ENCODE measurements at places on chromosomes 4 and X.

DNA sequence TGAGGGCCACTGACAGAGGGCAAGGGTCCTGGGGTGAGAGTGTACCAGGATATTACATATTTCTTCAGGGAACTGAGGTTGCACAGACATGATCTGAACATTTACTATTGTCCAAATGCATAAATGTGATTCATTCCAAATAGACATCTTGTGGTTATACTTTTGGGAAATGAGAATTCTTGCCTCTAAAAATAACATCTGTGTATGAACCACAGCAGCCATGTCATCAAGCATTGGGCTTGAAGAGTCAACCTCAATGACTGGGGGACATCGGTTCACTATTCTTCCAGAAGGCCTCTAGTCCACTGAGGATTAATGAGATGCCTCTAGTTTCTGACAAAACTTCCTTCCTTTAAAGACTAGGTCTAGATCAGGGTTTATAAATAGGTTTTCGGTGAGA, 193.1 kb upstream of the GPC4 start:
- no peak for DNase-seq

- DNase-seq = no peak
Observed at GRCh38 chr4:15162465-15163283, 160.4 kb downstream of the CPEB2 start.

DNA sequence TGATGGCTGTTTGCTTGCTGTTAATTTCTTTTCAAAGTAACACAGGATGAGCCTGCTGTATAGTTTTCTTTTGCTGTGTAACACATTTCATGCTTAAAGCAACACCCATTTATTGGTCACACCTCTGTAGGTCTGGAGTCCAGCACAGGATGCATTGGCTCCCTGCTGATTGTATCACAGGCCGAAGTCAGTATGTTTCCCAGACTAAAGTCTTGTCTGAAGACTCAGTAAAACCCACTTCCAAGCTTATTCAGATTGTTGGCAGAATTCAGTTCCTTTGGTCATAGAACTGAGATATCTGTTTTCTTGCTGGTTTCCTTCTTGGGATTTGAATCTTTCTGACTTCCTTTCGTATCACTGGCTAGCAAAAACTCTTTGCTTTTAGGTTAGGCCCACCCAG, 54.3 kb downstream of the LRP2BP start:
- DNase-seq = no peak

- no peak for DNase-seq
Observed at GRCh38 chrX:69120476-69120875, 44.8 kb downstream of the PJA1 start.

DNA sequence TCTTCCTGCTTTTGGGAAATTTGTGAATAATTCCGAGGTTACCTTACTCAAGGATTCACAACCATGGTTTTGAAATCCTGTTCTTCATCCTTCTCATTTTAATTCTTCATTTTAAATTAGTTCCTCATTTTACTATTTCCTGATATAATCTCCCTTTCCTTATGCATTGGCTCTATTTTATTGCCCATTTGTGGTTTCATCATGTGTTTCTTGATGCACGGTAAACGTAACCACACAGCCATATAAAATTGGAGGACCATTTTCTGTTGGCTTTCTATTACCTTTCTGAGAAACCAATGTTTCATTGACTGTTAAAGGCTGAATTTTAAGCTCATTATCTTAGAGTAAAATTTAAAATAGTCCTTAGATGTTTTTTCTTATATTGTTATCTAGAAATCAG, 100.3 kb upstream of the NDST4 start:
- no peak for DNase-seq

GRCh38 chrX:77442728-77443127, 4.5 kb upstream of the FGF16 start:
- DNase-seq = no peak

- no peak for DNase-seq
Observed at GRCh38 chr4:97153042-97153441, 990.2 kb downstream of the STPG2 start.

DNA sequence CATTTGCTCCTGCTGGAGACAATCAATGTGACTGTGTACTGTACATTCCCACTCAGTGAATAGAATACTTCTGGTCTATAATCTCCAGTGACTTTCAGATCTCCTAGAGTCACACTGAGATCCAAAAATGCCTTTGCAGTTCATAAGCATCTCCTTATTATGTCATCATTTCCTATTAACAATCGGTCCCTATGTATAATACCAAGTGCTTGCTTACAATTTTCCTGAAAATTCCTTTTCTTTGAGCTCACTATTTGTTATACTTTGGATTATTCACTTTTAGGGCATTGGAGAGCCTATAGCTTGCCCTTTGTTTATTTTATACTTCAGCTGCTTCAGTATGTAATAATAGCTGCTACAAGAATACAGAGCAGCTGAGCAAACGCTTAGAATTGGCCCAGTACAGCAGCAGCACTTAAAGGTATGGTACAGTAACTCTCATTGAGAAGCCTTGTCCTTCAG, 313.0 kb downstream of the DCTD start:
- DNase-seq = no peak

DNA sequence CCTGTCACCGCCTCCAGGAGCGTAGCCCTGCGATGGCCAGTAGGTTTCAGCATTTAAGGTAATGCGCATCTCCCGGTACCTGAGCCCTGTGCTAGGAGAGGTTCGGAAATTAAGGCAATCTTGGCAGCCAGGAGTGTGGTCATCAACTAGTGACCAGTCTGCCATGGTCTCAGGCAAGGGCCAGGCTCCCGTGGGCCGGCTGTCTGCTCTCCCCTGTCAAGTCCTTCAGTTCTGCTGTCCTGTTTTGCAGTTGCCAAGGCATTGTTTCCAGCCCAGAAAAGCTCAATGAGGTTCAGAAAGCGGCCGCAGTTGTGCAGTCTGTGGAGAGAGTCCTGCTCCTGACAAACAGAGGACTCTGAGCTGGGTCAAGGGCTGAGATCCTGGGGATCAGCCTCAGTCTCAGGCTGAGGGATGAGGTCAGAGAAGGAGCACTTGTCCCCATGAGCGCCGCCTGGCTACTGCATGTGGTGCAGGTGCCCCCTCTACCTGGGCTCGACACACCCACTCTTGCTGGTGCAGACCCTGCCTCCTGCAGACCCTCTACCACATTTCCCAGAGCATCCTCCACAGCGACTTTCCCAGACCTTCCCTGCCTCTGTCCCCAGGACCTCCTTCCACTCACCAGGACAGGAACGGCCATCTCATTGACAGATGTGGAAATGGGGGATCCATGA, 53.4 kb upstream of the PSAPL1 start:
- DNase-seq = no peak

GRCh38 chrX:133440081-133440796, 24.9 kb upstream of the GPC4 start:
- no peak for DNase-seq

DNA sequence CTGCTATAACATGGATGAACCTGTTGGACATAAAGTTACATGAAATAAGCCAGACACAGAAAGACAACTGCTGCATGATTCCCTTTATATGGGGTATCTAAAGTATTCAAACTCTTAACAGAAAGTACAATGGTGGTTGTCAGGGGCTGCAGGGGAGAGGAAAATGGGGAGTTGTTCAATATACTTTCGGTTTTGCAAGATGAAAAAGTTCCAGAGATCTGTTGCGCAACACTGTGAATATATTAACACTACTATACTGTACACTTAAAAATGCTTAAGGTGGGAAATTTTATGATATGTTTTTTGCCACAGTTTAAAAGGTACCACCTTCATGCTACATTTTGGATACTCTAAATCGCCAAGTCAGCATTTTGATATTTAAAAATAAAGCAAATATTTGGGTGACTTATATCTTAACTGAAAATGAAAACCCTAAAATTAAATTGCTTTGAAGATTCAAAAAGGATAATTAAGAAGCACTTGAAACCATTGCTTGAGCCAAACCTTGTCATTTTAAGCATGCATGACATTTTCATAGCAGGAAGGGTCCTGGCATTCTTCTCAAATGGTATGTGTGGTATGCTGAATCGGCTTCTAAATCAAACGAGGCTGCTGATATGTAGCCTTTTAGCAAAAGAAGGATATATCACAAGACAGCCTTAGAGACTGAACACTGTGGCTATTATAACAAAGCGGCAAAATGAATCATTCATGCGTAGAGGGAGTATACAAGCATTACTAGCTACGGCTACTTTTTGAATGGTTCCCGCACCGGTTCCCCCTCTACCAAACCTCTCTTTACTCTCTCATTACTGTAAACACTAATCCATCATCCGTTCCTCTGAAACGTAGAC, 607.1 kb upstream of the DIPK2B start:
- DNase-seq = no peak

GRCh38 chr4:122827258-122827878, 737 bp downstream of the FGF2 start:
- peak; percentile 48 for DNase-seq

- DNase-seq = no peak
Observed at GRCh38 chr4:124055896-124056295, 656.6 kb downstream of the ANKRD50 start.

GRCh38 chr4:40003986-40004385, 26.3 kb upstream of the PDS5A start:
- no peak for DNase-seq

- DNase-seq = no peak
Observed at GRCh38 chr4:110197529-110198042, 829 bp downstream of the ELOVL6 start.

GRCh38 chr4:138663883-138664282, 351.7 kb upstream of the NOCT start:
- no peak for DNase-seq

- no peak for DNase-seq
Observed at GRCh38 chr4:98529970-98530569, 128.3 kb downstream of the TSPAN5 start.

GRCh38 chrX:2542826-2543521, 42.2 kb upstream of the DHRSX start:
- no peak for DNase-seq

GRCh38 chrX:139026811-139027210, 315.3 kb upstream of the FGF13 start:
- no peak for DNase-seq

GRCh38 chr4:19227701-19228100, 1024.0 kb upstream of the SLIT2 start:
- DNase-seq = no peak

DNA sequence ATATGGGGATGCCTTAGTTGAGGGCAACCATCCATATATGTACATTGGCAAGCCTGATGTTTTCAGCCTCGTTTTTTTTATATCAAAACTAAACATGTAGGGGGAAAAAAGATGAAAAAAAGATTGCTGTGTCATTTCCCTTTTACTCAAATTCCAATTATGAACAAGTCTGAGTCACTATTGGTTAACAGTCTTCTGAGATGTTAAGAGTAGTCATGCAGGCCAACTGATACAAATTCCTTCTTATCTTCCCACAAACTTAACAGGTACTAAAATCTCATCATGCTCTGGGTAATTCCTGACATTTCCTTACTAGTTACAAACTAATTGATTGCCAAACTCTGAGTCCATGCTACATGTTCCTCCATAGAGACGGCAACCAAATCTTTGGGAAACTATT, 222.1 kb downstream of the FRMPD4 start:
- no peak for DNase-seq

DNA sequence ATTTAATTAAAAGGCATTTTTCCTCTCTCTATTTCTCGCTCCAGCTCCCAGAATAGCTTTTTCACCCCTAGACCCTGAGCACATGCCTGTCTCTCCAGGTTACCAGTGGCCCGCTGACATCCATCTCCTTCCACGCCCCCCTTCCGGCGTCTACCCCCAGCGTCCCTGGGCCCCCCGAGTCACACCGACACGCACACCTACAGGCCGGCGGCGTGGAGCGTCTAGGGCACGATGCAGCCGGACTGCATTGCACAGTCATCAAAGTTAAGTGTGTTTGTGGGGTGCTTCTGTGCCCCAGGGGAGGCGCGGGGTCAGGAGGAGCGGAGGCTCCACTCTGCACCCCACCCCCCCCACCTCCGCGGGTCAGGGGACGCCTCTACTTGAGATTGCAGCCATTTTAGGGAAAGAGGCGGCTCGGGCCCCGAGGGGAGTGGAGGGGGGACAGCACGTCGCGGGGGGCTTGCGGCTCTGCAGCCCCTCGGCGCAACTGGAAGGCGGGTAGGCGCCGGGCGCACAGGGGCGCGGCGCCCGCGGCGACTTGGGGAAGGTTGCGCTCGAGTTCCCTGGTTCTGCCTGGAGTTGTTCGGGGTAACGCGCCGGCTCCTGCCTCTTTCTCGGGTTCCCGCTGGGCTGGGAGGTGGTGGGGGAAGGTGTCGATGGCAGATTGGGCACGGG, 112.7 kb downstream of the DHX15 start:
- no peak for DNase-seq

DNA sequence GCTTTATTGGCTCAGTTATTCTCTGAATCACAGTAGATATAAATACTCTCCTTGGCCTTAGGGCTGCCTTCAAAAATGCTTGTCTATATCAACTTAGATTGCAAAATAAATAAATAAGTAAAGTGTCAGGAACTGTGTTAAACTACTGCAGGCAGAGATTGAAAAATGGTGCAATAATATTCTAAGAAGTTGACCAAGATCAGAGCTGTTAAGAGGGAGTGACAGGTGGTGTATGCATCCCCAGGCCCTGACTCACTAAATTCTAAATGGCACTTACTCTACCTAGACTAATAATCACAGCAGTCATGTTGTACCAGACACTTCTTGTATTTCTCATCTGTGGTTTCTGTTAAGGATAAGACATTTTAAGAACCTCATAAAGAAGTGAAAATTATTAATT, 235.1 kb upstream of the SPOCK3 start:
- DNase-seq = no peak

GRCh38 chrX:132367314-132367713, 121.5 kb downstream of the MBNL3 start:
- DNase-seq = no peak

GRCh38 chrX:131219271-131219670, 69.8 kb downstream of the IGSF1 start:
- no peak for DNase-seq

DNA sequence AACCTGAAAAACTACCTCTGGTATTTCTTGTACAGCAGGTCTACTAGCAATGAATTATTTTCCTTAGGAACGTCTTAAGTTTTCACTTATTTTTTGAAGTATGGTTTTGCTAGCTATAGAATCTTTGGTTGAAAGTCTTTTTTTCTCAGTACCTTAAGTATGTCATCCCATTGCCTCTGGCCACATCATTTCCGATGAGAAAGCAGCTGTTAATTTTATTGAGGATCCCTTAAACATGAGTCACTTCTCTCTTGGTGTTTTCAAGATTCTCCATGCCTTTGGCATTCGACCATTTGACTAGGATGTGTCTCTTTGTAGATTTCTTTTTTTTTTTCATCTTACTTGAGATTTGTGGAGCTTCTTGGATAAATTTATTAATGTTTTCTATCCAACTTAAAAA, 803.8 kb upstream of the AMOT start:
- no peak for DNase-seq

- DNase-seq = peak; percentile 42
Observed at GRCh38 chr4:139530833-139531427, 25.1 kb downstream of the SETD7 start.

DNA sequence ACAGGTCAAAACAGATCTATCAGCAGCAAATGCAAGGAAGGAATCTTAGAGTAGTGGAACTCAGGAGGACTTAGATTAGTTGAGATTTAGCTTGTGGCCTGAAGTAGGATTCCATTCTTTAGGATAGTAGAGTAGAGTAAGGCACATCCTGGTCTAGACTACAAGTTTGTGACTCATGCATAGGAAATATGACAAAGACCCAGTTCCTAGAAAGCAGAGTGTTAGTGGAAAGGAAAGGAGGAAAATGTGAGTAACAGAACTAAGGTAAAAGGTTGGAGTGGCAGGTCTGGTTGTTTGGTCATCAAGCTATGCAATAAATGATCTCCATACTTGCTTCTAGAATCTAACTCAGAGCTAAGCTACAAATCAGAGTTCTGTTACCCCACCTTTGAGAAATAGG, 595.0 kb downstream of the ACTRT1 start:
- no peak for DNase-seq

Data from GM18507 (cell line).